Stimulated activated naive CD4-positive, alpha-beta T cell (primary cell): ENCODE measurements at places on chromosomes 7 and 10.

DNA sequence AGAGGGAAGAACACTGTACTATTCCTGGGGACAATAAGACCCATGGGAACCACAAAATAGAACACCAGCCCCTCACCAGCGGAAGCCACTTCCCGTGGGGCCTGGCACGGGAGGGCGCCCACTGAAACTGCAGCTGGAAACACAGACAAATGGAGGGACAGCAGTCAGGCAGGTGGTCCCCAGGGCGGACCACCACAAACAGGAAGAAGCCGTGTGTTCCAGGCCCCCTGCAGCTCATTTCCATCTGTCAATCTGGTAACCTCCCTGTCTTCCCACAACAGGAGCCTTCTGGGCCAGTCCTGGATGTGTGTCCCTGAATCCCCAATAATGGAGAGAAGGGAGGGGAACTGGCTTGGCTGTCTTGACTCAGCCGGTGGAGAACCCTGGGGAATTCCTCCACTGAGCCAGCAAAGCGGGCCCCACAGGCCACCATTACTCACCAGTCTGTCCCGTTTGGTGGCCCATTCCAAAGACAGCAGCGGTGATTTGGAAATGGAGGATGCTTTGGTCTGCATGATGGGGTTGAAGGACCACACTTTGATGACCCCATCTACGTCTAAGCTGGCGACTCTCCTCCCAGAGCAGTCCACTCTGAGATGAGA, 16.7 kb downstream of the WDR91 start:
- DNase-seq, result no peak

GRCh38 chr10:125982260-125982948, 86.0 kb downstream of the FANK1 start:
- DNase-seq, result no peak

DNA sequence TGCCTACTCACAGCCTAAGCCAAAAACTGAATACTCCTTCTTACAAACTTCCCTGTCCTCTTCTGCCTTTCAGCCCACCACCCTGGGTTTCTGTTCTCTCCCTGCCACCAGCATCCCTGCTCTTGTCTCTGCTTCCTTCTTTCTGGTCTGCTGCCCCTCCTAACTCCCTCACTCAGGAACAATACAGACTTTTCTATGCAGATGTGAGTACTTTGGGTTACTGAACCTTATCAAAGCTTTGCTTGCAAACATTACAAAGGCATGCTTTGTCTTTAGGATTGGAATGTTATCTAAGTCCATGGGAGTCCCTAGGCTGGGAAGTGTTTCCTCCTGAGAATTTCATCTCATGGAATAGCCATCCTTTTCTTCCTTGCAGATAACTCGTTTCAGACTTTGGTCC, 28.9 kb downstream of the CNNM1 start:
- no peak for DNase-seq

DNA sequence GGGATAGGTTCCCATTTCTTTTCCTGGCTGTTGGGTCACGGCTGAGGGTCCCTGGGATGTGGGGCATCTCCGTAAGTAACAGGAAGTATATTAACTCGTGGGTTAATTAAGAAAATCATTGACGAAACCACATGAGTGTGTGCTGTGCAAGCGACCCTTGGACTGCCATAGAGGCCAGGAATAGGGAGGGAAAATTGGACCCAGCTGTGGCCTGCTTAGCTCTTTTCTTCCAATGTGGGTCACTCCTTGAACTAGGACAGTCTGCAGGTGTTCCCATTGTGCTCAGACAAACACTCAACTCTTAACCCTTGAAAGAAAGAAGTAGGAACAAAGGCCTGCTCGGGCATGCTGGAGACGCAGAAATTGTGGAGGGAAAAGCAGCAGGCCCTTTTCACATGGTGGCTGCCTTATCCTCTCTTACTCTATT, 25.6 kb upstream of the PLEKHA1 start:
- no peak for DNase-seq

DNA sequence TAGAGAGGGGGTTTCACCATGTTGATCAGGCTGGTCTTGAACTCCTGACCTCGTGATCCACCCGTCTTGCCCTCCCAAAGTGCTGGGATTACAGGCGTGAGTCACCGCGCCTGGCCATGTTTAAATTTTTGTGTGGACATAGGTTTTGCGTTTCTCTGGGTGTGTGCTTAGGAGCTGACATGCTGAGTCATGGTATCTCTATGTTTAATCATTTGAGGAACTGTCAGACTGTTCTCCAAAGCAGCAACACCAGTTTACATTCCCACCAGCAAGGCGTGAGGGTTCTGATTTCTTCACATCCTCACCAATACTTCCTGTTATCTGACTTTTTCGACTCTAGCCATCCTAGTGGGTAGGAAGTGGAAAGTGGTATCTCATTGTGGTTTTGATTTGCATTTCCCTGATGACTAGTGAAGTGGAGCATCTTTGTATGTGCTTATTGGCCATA, 153.7 kb downstream of the DNAJB6 start:
- DNase-seq, result no peak

DNA sequence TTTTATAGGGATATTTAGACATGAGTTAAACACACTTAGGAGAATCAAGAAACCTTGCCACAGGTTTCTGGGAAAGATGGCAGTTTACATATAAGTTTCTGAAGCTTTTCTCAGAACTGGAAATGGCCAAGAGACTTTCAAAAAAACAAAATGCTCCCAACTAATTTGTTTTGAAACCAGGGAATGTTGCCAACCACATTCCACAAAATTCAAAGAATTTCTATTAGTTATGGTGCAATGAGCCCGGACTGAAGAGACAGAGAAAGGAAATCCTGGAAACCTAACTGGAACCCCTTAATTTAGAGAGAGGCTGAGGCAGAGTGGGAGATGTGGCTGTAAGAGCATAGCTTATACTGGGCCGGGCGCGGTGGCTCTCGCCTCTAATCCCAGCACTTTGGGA, 128.5 kb downstream of the PTEN start:
- no peak for DNase-seq

- DNase-seq, result no peak
Measured at GRCh38 chr7:71682841-71683781, 551.2 kb downstream of the GALNT17 start.

DNA sequence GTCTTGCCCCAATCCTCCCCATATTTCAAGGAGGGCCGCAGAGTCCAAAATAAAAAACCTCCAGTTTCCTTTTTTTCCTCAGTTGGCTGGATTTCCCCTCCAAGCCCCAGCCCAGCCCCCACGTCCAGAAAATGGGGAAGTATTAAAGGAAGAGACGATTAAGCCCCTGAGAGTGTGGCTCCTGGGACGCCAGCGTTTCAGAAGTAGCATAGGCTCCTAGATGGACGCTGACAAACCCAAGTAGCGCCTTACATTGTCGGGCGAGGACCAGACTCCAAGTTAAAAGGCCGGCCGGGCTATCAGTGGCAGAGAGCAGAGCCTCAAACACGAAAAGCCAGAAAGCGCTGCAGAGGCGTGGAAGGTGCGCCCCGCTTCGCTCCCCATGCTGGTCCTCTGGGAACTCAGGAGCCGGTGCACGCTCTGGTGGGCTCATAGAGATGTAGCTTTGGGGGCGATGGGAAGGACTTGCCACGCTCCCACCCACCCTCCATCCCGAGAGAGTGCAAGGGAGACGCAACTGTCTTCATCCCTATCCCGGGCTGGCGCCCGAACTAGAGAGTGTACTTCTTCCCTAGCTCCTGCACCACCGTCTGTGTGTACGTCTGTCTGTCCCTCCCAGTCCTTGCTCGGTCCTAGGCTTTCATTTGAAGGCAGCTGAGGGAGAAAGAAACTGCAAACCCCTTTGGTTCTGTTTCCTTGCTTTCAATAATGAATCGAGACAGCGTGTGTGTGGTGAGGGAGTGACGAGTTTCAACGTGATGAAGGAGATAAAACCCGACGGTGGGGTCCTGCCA, 6.3 kb upstream of the EMX2 start:
- DNase-seq, result no peak

DNA sequence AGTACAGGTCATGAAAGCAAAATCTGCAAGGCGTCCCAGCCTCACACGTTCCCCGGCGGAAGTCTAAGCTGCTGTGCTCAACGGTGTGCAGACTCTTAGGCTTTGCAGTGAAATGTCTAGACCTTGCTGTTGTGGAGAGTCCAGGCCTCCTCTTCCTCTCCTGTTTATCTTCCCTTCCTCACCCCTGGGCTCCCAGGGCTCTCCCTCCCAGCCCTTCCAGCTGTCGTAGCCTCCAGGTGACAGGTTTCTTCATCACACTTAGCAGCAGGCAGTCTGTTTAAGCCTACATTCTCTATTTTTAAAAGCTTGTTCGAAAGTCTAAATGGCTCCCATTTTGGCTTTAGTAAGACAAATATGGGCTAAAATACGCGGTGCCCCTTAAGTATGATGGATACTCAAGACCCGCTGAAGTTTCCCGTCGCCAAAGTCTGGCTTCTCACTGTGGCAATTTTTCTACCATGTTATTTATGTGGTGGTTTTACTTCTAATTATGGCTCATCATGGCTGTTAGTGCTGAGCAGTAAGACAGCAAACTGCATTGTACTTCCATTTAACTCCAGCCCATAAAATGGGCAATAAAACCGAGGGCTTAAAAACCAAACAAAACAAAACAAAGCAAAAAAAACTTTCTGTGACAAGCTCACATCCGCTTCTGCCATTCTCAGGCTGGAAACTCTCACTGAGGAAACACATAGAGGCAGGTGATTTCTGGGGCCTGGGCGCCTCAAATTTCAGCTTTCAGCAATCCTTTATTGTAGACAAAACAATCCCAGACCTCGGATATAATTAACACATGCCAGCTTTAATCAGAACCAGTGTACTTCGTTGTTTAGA, 243.2 kb downstream of the SNX10 start:
- no peak for DNase-seq

DNA sequence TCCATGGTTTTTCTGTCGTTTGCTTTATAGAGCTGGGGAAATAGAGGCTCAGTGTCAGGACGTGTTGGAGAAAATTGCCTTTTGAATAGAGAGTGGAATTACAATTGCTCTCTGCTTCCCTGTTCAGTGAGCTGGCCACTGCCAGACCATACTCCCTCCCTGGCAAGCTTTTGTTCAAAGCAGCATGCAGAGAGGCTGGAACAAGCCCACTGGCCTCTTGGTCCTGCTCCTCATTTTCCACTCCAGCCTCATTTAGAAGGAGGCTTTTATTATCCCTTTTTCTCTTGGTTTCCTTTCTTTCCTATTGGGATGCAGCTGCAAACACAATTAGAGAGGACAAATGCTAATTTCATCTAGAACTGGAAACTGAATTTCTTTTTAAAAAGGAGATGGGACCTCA, 302.2 kb upstream of the PODXL start:
- DNase-seq, result no peak
